ENCODE measurements at places on chromosomes 11 and 22. TPM values are rescaled to one million over a fixed set of nuclear protein-coding genes. Genes with fewer than 3 reads are reported as not detected.

Gene IRAG1
- polyA plus RNA-seq = 9.5 TPM

Gene SAA1
- not detected for polyA plus RNA-seq

Gene PYGM
- 2.3 TPM for polyA plus RNA-seq

Gene TM7SF2
- 88.7 TPM for polyA plus RNA-seq

Gene PLXNB2
- 249 TPM for polyA plus RNA-seq

Gene WBP2NL
- 2.8 TPM for polyA plus RNA-seq
